ENCODE measurements at places on chromosomes 1 and 21.

DNA sequence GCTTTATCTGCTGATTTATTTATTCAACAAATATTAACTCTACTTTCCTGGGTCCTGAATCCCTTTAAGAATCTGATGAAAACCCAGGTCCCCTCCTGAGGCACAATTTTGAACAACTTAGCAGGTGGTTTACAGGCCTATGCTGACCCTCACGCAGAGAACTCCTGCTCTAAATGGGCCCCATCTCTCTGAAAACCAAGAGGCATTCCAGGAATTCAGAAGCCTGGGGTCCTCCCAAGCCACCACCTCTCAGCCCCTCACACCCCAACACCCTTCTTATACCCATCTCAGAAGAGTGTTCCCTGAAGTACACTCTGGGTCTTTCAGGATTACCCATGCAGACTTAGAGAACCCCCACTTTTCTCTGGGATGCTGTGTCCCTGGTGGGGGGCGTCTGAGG lies 34.5 kb downstream of the LHX4 start:
- H3K36me3 ChIP-seq, result peaks cover 6% of the 10 kb centered on the region
- H3K4me1 ChIP-seq, result no peaks in the 10 kb centered on the region
- H3K27me3 ChIP-seq, result no peaks in the 10 kb centered on the region
- H3K27ac ChIP-seq, result no peak overlapping the region
- H3K4me3 ChIP-seq, result no peak overlapping the region

DNA sequence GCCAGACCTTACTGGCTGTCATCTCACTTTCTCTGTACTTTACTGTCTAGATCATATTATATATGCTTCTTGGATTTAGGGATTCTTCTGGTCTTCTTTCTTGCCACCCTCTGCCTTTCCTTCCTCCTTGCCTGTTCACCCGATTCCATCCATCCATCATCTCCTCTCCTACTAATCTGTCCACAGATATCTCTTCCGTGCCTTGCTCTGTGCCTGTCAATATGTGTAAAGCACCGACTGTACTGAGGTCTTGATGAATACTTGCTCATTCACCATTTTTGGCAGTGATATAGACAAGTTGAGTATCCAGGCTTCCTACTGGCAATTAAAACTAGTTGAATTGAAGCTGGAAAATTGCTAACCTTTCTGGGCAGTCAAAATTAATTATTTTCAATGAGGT lies 8.1 kb downstream of the FMN2 start:
- no peaks in the 10 kb centered on the region for H3K36me3 ChIP-seq
- DNase-seq, result no peak
- H3K27ac ChIP-seq, result no peak overlapping the region
- H3K27me3 ChIP-seq, result peaks cover 19% of the 10 kb centered on the region

- no peaks in the 10 kb centered on the region for H3K36me3 ChIP-seq
- peak overlapping the region; percentile 55 for H3K4me3 ChIP-seq
- peak overlapping the region; percentile 73 for H3K27ac ChIP-seq
- DNase-seq, result no peak
Measured at GRCh38 chr1:150187560-150187931, 37.8 kb downstream of the PLEKHO1 start.

GRCh38 chr1:99614728-99615127 lies 31.2 kb upstream of the PALMD start:
- H3K27ac ChIP-seq, result no peak overlapping the region
- no peaks in the 10 kb centered on the region for H3K36me3 ChIP-seq
- peaks cover 15% of the 10 kb centered on the region for H3K27me3 ChIP-seq

GRCh38 chr1:61320575-61320974 lies 238.2 kb downstream of the NFIA start:
- no peak overlapping the region for H3K4me3 ChIP-seq
- H3K36me3 ChIP-seq, result no peaks in the 10 kb centered on the region
- H3K4me1 ChIP-seq, result peaks cover 5% of the 10 kb centered on the region
- H3K27me3 ChIP-seq, result no peaks in the 10 kb centered on the region
- no peak for DNase-seq
- no peak overlapping the region for H3K27ac ChIP-seq

- H3K4me3 ChIP-seq, result no peak overlapping the region
- DNase-seq, result no peak
- no peaks in the 10 kb centered on the region for H3K4me1 ChIP-seq
- no peak overlapping the region for H3K27ac ChIP-seq
- H3K36me3 ChIP-seq, result no peaks in the 10 kb centered on the region
Measured at GRCh38 chr1:162846256-162847212, 14.4 kb downstream of the CCDC190 start.

DNA sequence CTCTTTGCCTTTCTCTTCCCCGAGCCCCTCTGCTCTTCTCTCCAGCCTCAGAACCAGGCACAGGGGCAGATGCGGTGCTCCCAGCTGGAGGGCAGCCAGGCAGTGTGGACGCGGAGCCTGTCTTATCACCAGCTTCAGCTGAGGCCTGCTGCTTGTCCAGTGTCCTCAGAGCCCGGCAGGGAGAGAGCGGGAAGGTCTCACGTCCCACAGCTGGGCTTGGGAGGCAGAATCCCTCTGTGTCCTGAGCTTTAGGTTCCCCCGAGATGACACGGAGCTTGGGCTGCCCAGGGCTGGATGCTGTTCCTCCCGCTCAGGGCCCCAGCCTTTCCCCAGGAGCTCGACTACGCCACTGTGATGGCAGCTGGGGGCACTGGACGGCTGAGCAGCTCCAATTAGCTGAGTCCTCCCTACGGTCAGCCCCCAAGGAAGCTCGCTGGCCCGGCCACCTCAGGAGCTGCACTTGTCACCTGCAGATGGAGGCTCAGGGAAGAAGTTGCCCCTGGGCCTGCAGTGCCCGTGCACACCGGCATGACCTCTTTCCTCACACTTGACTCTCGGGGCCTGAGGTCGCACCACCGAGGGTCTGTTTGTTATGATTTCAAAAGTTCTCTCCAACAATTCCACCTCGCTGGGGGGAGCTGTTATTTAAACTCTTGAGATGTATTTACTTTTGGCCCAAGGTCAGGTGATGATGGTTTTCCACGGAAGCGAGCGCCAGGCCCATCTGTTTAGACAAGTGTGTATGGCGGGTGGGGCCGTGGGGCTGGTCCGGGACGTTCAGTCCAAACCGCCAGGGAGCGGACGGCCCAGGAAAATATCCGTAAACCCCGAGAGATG lies 127.3 kb downstream of the SIK1 start:
- no peak overlapping the region for H3K27ac ChIP-seq
- no peak for DNase-seq
- no peaks in the 10 kb centered on the region for H3K4me1 ChIP-seq
- no peak overlapping the region for H3K4me3 ChIP-seq

GRCh38 chr1:224510880-224511645 lies 76.5 kb upstream of the WDR26 start:
- no peaks in the 10 kb centered on the region for H3K36me3 ChIP-seq
- no peak overlapping the region for H3K4me3 ChIP-seq
- DNase-seq, result no peak

DNA sequence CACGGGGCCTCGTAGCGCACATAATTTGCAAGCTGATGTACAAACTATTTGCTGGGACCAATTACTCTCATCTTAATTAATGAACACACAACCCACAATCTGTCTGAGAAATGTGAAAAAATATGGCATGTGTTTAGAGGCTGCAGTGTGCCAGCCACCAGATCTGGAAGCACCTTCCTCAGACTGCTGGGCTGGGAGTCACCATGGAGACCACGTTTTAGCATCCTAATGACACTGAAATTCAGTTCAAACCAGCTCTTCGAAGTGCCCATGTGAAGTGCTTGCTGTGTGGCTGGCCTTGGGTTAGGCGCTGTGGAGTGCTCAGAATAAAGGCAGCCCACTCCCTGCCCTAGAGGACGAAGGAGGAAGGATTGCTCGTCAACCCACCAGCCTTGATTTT lies 482.4 kb downstream of the OMA1 start:
- H3K4me3 ChIP-seq, result no peak overlapping the region
- H3K4me1 ChIP-seq, result no peaks in the 10 kb centered on the region
- no peaks in the 10 kb centered on the region for H3K36me3 ChIP-seq
- no peak for DNase-seq
- H3K27ac ChIP-seq, result no peak overlapping the region

DNA sequence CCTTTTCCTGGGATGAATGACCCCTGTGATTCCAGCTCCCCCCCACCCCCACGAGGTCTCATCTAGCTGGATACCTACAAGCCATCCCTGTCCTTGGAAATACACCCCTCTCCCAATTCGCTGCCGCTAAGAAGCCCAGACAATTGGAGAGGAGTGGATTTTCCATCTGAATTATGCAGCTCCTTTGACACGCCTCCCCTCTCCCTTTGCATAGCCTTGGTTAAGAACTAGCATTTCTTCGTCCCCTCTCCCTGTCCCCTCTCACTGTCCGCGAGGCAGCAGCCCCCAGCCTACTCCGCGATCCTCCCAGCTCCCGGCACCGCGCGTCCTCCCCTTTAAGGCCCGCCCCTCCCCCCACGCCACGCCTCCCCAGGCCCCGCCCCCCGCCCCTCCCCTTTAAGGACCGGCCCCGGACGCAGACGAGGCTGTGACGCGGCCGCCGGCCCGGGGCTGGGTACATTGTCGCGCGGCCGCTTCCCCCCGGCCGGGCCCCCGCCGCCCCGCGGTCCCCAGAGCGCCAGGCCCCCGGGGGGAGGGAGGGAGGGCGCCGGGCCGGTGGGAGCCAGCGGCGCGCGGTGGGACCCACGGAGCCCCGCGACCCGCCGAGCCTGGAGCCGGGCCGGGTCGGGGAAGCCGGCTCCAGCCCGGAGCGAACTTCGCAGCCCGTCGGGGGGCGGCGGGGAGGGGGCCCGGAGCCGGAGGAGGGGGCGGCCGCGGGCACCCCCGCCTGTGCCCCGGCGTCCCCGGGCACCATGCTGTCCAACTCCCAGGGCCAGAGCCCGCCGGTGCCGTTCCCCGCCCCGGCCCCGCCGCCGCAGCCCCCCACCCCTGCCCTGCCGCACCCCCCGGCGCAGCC lies at the start of gene MAPKAPK2:
TSS of gene MAPKAPK2 (plus strand) at position 428 of the 856 bp plus-strand sequence. CDS start at position 753, 325 bp downstream.
- H3K36me3 ChIP-seq, result peaks cover 40% of the 10 kb centered on the region
- peak within 1 kb of the TSS; percentile 98 for H3K27ac ChIP-seq
- peaks cover 35% of the 10 kb centered on the region for H3K4me1 ChIP-seq

- no peak overlapping the region for H3K27ac ChIP-seq
- H3K4me3 ChIP-seq, result peak overlapping the region; percentile 48
- no peak for DNase-seq
Measured at GRCh38 chr1:2258122-2258681, 30.1 kb downstream of the SKI start.

DNA sequence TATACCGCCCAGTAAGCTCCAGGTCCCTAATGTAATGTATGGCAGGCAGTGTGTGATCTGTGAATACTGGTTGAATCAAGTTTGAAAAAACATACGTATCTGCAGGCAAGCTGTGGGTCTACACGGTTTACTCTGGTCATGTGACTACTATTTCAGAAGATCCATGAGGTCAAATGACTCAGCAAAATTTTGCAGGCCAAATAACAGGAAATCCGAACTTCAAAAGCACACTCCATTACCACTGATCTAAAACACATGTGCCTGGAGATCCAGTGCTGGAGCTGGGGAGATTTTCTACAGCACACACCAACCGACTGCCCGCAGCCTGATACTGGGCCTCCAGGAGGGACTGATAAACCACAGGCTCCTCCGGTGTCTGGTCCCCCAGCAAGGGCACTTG lies 64.5 kb upstream of the SLC44A3 start:
- no peak for DNase-seq
- peaks cover 30% of the 10 kb centered on the region for H3K27me3 ChIP-seq
- H3K36me3 ChIP-seq, result no peaks in the 10 kb centered on the region
- no peak overlapping the region for H3K27ac ChIP-seq
- H3K4me3 ChIP-seq, result no peak overlapping the region
- peaks cover 2% of the 10 kb centered on the region for H3K4me1 ChIP-seq

DNA sequence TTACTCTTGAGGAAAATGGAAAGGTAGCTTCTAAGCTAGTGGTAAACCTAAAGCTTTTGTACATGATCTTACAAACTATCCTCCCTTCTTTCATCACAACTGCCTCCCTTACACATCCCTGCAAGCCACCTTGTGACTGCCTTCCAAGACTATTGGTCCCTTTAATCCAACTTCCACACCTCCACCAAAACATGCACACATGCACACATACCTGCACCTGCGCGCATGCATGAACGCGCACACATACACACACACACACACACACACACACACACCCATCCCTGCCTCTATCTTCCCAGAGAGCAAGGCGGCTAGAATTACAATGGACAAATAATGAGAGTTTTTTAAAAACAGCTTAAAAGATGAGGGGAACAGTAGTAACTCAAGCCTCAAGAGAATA lies 58.3 kb downstream of the LUZP1 start:
- H3K4me1 ChIP-seq, result peaks cover 40% of the 10 kb centered on the region
- peaks cover 45% of the 10 kb centered on the region for H3K36me3 ChIP-seq
- DNase-seq, result no peak
- peak overlapping the region; percentile 91 for H3K27ac ChIP-seq
- peak overlapping the region; percentile 53 for H3K4me3 ChIP-seq
